Thoracic aorta (tissue), 2 donors: ENCODE measurements at places on chromosomes 1 and 21. TPM values are rescaled to one million over a fixed set of nuclear protein-coding genes. Genes with fewer than 3 reads are reported as not detected.

- no peak for DNase-seq
Measured at GRCh38 chr1:197600751-197601150, 174.5 kb downstream of the DENND1B start.

DNA sequence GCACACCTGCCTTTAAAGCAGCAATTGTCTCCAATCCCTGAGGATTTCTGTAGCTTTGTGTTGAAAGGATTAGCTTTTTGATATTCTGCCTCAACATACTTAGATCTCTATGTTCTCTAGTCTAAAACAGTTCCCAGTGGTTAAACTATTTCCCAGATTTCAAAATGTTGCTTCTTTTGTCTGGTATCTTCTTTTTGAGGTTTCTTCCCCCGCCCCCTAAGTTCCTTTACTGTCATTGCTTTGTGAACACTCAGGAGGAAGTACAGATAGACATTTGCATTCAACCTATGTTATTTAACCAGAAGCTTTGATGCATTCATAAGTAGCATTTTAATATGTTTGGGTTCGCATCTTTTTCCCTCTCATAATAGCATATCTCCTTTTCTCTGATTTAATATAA lies 33.5 kb downstream of the CYYR1 start:
- DNase-seq = no peak

DNA sequence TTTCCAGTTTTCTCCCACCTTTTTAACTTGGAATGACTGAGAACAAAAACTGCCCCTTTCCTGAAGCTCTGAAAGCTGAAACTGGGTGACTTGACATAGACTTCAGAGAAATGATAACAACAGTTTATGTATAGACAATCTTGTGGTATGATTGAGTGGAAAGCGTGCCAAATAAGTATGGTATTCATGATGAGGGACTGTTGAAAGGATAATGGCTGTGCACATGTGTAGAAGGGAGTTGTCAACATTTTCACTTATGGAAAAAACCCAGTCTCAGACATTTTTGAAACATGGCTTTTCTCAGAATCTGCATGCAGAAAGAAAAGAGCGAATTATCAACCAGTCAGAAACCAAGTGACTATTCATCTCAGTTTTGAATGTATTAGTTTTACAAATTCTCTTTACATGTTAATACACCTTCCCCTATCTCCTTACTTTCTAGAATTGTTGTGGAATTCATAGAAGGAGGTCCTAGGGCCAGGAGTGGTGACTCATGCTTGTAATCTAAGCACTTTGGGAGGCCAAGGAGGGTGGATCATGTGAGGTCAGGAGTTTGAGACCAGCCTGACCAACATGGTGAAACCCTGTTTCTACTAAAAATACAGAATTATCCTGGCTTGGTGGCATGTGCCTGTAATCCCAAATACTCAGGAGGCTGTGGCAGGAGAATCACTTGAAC lies 261.2 kb downstream of the S1PR1 start:
- no peak for DNase-seq

The SPATA1 gene
- 0.14 TPM for total RNA-seq

DNA sequence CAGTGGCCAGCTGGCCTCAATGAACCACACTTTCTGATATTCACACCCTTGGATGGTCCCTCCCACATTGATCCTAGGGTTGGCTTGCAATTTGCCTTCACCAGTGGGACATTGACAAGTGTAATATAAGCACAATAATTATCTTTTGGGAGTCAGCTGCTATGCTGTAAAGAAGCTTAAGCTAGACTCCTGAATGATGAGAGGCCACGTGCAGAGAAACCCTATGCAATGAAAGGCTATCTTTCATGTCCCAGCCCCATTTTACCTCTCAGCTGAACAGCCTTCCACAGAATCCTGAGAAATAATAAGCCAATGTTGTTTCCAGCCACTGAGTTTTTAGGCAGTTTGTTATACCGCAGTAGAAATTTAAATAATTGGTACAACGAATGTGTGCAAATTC lies 11.1 kb upstream of the C8A start:
- no peak for DNase-seq

GRCh38 chr1:73576083-73576482 lies 621.9 kb downstream of the LRRIQ3 start:
- no peak for DNase-seq

DNA sequence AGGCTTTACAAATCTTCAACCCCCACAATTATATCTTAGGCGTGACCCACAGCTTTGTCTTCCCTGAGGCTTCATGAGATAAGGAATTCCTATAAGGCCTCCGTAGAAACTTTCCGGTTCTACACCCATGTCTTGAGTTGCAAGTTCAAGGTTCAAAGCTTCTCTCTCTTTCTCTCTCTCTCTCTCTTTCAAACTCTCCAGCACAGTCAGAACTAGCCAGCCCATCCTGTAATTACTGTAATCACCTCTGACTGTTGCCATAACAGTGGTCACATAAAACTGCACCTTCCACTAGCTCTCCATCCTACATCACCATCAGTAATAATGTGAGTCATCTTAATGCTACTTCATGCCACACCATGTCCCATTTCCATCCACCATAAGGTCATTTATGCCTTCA lies 90.0 kb upstream of the NFASC start:
- no peak for DNase-seq

- no peak for DNase-seq
Measured at GRCh38 chr1:87428883-87429282, 100.2 kb downstream of the LMO4 start.

The ZMYND12 gene
- 1.9 TPM for total RNA-seq

The CASQ1 gene
- 6.0 TPM for total RNA-seq

GRCh38 chr1:119687434-119688079 lies 24.2 kb upstream of the PHGDH start:
- no peak for DNase-seq

GRCh38 chr1:201374364-201374763 lies 3.1 kb downstream of the TNNT2 start:
- DNase-seq = no peak

DNA sequence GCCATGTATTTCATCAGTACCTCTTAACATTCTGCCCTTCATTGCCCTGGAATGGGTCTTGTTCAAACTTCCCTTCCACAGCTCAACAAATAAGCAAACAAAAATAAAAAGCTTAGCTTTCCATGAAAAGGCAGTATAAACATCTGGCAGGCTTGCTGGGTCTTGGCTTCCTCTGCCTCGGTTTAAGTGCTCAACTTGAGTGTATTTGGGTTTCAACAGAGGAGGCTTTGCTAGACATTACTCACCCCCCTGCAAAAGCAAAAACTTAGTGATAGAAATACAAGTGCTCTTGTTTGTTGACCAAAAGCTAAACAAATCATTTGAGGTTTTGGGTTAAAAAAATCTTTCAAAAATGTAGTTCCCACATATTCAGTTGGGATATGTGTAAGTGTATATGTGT lies 518.5 kb downstream of the PLPP3 start:
- no peak for DNase-seq

DNA sequence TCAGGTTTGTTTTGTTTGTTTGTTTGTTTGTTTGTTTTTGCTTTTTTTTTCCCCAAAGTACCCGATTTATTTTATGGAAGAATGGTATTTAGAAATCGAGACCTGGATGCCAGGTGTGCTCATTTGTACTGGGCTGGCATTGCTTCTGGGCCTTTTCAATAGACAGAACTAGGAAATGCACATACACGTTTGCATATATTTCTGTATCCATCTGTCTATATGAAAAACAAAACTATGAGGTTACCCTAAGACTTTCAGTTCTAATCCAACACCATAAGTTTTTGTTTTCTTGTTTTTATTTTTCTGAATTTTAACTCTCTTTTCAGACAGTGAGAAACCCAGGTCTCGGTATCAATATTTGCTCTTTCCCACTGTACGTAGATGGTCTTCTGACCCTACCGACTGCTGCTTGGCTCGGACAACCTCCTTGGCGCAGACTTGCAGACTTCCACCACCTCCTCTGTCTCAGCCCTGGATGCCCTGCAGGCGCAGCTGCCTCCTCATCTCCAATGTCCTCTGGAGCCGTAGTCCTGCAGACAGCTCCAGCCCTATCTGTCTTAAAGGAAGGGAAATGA lies 171.7 kb downstream of the NEK7 start:
- DNase-seq = no peak

- no peak for DNase-seq
Measured at GRCh38 chr1:117128323-117129079, 7.0 kb upstream of the TRIM45 start.

DNA sequence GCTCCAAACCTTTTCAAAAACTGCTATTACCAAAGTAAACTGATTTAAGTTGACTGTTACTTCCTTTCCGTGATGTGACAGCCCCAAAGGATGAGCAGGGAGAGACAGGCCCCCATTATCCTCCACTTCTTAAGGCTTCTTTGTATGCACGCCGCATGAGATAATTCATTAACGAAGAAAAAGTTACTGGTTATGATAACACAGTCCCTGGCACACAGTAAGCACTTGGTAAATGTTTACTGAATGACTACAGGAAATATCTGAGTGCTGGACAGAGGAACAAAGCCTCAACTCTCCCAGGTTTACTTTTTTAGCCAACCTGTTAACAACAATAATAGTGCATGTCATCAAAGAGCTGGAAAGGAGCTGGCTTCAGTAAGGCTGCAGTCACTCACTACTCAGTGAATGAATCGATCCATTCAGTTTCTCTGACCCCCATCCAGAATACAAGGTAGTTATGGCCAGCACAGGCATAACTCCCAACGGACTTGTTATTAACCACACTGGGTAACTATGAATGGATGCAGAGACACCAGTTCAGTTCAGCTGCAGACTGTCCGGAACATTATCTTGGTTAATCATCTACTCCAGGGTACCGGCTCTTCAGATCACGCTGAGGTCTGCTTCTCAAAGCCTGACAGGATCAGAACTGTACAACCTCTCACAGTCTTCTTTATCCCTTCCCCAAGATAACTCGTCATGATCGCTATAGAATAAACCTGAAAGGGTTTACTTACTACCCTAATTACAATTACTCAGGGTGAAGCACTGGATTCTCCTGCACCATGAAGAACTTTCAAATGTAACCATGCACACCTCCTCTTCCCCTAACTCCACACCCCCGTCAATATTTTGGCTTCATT lies 58.3 kb downstream of the TGFBR3 start:
- no peak for DNase-seq

The KCNA3 gene
- 1.8 TPM for total RNA-seq

- no peak for DNase-seq
Measured at GRCh38 chr1:172421974-172422604, 1.6 kb downstream of the C1orf105 start.

The MXRA8 gene
- 326 TPM for total RNA-seq

The SIK1 gene
- 1.8 TPM for total RNA-seq

GRCh38 chr1:51487628-51488027 lies 31.4 kb downstream of the EPS15 start:
- DNase-seq = no peak

The FCGR3A gene
- 46.8 TPM for total RNA-seq

The ILDR2 gene
- total RNA-seq = 0.85 TPM

DNA sequence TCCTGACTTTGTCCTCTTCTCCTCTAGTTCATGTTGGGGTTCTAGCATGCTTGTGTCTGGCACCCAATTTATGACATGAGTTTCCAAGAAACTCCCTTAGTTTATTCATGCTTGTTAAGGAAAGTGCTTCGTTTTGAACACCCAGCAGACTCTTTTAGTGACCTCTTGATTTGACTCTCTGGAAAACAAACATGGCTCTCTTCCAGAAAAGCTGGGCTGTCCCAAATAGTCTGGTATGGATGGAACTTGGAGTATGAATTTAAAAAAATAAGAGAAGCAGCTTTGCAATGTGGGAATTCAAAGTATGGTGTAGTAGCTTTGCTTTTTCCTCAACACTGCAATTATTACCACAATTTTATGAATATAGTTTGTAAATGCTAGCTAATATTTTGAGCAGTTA lies 143.4 kb upstream of the C8B start:
- no peak for DNase-seq

- no peak for DNase-seq
Measured at GRCh38 chr1:207849646-207850045, 61.3 kb downstream of the CD34 start.

GRCh38 chr1:98919211-98919610 lies 85.5 kb downstream of the PLPPR5 start:
- DNase-seq = no peak

The FMOD gene
- 438 TPM for total RNA-seq

DNA sequence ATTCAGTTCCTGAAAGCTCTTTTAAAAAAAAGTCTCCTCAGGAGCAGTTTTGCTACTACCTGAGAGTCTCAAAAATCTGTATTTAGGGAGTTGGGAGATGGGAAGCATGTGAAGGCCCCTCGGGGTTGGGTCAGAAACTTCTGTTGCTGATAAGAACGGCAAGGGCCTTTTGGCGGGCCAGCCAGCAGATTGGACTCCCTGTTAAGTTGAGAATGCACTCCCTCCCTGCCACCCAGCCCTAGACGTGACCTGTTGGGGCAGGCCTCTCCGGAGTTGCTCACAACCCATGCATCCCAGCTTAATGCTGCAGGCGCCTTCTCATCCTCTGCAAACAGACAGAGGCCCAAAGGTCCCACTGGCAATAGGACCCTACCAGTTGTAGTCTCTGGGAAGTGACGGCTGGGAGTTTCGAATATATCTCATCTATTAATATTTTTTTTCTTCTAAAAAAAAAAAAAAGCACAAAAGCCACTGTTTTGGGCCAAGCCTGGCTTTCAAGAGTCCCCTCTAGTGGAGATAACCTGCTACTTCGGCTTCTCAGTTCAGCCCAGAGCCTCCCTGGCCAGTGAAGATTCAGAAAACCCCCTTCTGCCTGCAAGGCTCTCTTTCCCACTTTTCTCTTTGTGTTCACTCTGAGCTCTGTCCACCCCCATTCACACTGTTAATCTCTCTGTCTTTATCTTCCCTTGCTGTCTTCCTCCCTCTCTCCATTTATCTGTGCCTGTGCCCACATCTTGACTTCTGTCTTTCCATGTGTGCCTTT lies 5.3 kb downstream of the PLXNA2 start:
- DNase-seq = no peak

DNA sequence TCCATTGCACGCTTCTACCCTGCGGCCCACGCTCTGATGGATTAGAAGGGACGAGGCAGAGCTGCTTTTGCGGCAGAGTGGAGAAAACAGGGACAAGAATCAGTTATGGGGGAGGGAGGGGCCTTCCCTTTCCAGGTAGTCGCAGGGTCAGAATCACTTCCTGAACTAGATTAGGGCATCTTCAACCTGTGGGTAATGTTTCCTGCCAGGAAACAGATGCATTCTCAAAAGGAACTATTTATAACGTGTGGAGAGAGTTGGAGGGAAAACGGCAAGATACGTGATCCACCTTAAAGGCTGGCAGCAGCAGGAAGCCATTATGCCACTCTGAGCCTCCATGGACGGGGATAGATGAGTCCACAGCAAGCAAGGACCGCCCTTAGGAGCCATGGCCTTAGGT lies 59.9 kb upstream of the CNTN2 start:
- DNase-seq = no peak

DNA sequence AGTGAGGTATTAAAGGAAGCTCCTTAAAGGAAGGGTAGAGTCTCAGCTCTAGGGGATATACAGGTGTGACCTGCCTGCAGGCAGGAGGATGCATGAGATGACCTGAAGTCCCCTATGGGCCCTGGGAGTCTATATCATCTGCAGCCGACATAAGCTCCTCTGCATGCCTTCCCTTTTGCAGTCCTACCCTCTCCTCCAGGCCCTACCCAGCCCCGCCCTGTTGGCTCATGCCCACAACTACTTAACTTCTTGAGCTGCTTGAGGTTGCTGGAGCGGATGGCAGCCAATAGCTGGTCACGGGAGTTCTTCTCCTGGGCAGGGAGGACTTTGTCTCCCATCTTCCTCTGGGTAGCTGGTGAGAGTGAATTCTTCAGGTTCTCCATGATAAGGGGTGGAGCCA lies 10.3 kb downstream of the SHISA4 start:
- no peak for DNase-seq

The TRIM58 gene
- total RNA-seq = 0.14 TPM

- no peak for DNase-seq
Measured at GRCh38 chr1:239893127-239893731, 198.5 kb upstream of the FMN2 start.
